ENCODE measurements at places on chromosomes 4 and X.

DNA sequence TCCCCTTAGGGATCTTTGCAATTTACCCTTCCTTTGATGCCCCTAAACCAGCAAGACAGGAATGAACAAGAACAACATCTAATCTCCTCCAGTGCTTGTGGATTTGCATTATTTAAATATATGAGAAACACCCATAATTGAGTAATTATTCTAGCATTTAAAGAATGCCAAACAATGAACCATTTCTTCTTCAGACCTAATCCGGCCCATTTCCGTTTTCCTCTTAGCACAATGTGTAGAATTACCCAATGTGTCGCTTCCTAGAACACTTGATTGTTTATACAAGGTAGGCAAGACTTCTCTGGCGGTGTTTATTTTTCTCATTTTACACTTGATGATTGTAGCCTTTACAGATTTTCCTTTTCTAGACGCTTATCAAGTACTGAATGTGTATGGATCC, 43.5 kb downstream of the CLDN34 start:
- no peak for DNase-seq

DNA sequence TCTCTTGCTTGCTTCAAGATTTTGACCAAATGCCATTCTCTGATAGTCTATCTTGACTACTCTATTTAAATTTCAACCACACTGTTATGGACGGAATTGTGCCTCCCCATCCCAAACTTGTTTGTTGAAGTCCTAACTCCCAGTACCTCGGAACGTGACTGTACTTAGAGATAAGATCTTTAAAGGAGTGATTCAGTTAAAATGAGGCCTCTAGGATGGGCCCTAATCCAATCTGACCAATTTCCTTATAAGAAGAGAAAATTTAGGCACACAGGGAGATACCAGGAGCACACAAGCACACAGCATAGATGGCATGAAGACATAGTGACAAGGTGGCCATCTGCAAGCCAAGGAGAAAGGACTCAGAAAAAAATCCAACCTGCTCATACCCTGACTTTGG, 269.9 kb downstream of the KCNIP4 start:
- no peak for DNase-seq

DNA sequence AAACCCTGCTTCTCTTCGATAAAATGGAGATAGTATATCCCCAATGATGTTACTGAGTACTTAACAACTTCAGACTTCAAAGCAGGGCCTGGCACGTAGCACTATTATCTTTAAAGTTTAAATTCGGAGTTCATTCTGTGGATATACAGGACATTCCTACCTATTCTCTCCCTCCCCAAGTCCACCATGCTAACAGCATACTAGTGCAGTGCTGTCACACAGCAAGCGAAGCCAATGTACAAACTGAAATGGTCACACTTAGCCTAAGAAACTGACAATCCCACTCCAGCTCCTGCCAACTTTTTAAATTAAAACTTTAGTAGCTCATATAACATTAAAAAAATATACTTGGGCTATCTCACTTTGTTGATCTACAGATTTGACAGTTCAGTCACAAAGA, 1.2 kb upstream of the DNAJB14 start:
- DNase-seq, result no peak

DNA sequence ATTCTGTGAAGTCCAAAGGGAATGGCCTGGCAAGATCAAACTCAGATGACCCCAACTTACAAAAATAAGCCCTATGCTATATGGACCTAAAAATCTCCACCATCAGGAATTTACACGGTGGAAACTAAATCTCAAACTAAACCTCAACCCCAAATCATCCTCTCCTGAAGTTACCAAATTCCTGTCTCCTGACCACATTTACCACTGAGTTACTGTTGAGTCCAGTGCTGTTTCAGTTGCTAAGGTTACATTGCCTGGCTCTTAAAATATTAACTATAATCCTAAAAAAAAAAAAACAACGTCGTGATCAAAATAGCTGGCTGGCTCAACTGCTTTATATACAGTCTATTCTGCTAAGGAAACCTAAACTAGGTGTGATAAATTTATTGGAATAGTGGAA, 315.2 kb upstream of the SLIT2 start:
- no peak for DNase-seq

DNA sequence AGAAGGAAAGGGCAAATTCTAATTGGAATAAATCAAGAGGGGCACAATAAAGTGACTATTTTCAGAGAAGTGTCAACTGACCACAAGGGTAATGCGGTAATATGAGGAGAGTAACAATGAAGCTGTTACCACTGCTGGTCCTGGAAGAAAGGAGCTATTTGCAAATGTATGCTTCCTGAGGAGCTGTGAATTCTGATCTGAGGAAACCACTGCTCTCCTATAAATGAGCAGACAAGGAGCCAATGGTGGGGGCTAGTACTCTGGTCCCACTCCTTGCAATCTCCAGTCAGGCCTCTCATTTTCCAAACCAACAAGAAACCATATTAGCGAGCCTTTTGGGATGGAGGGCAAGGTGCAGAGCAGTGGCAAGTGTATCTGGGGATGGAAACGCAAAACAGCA, 770.2 kb downstream of the FSTL5 start:
- no peak for DNase-seq

DNA sequence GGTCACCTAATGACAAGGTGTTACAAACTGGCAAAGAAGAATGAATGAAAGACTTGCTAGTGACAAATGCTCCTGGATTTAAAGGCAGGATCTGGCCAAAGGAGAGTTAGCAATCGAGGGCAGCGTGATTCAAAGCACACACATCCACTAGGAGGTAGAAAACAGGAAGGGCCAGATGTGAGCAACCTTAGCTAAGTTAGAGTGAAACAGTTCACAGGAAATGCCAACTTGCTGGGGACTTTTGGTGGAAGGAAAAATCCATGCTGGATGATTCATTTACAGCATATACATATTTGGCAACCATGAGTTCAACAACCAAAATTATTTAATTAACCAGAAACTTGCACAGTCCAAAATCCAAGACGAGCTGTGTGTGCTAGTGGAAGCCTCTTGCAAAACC, 276.9 kb downstream of the PTTG2 start:
- DNase-seq, result no peak

- DNase-seq, result no peak
These were observed 3.4 kb downstream of the CLIC2 start for GRCh38 chrX:155330992-155331391.

DNA sequence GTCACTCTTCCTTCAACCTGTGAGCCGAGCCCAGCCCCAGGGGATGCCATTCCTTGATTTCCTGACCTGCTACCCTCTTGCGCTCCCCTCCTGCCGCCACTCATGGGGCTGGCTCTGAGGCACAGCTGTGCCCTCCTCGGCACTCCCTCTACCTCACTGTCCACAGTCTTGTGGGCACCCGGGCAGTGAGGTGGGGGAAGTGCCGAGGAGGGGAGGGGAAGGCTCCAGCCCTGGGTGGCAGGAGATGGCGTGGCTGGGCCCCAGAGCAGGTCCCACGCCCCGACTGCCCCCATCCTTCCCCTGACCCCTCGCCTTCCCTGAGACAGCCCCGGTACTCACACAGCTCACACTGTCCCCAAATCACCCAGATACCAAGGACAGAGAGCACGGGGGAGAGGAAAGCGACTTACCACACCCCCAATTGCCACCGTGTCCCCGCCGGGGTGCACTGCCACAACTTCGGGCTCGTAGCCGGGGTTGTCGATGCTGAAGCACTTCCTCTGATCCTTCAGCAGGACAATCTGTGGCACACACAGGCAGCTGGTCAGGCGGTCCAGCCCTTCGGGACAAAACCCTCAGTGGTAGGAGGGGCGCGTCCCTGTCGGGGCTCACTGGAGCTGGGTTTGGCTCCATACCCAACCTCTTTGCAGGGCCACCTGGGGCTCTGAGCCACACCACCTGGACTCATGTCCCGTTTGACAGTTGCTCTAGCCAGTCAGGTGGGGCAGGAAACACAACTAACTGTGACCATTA, 37.9 kb downstream of the WDR1 start:
- no peak for DNase-seq

DNA sequence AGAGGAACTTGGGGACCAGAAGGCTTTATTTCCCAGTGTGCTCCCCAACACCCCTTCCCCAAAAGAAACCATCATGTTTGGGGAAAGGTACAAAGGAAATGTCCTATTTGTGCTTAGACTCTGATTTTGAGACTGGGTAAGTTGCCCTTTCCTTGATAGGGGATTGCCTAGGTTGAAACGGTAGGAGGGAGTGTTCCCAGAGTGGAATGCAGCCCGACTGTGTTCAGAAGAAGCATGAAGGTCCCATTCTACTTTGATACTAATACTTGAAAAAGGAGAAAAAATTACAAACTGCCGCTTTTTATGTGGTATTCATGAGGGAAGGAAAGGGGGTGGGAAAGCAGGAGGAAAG, 32.4 kb upstream of the TMEM131L start:
- no peak for DNase-seq
